ENCODE measurements at places on chromosomes 5 and 9.

- no peak for DNase-seq
Observed at GRCh38 chr5:136108180-136108611, 24.4 kb upstream of the SMAD5 start.

GRCh38 chr5:132261881-132262845, 4.7 kb downstream of the PDLIM4 start:
- DNase-seq, result no peak

DNA sequence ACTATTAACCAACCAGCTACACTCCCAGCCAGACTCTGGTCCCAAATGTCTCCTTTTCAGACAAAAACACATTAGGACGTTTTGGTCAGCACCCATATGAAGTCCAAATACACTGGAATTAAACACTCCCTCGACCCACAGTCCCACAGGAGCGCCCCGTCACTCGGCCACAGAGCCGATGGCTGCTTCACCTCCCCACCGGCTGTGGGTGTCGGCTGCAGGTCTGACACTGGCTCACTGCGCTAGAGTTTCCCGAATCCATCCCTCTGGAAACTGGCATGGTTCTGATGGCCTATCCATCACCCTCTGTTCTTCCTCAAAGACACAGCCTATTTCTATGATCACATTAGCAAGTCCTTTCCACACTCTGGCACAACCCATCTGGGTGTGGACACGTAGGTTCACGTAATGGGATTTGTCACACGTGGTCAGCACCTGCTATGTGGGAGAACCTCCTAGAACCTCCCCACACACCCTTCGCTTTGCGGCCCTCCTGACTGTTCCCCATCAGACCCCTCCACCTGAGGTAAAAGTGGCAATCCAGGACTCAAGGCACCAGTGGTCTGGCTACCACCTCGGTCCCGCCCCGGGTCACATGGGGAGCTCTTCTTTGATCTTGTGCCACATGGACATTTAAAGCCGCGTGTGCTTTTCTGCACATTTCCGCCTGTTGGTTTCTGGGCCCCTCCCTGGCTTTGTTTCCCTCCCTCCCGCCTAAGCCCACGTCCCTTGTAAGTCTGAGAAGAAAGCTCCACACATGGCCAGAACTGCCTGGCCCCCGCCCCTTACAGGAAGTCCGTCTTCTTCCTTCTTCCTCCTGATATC, 131.1 kb upstream of the PHYKPL start:
- DNase-seq, result no peak

- no peak for DNase-seq
Observed at GRCh38 chr9:6930827-6931226, 173.1 kb downstream of the KDM4C start.

- no peak for DNase-seq
Observed at GRCh38 chr5:54176066-54176830, 134.1 kb downstream of the ARL15 start.

- no peak for DNase-seq
Observed at GRCh38 chr9:70625078-70625477, 210.6 kb upstream of the KLF9 start.

- DNase-seq, result no peak
Observed at GRCh38 chr5:100421360-100421759, 113.8 kb upstream of the FAM174A start.

GRCh38 chr5:163190784-163191183, 246.6 kb upstream of the CCNG1 start:
- DNase-seq, result no peak

DNA sequence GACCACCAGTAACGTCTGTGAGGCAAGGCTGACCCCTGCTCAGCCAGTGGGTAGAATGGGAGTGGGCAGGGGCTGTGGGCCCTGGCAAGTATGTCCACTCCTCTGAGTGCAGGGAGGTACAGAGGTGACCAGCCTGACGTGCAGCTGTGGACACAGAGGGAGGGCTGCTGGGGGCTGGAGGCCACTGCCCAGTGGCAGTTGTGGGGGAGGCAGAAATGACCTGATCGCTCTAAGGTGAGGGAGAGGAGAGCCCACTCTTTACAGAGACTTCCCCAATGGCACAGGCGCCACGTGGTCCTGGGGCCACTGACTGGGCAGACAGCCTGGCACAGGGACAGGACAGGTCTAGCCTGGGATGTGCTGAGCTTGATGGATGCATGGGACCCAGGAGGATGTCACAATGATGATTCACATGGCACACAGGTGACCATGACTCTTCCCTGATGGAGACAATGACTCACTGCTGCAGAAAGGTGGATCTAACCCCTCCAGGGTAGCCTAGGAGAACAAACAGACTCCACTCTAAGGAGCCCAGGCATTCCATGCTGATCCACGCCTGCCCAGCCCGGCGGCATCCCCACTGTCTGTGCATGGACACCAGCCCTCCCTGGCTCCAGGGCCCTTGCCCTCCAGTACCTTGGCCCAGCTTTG, 7.7 kb downstream of the LPCAT1 start:
- DNase-seq, result peak; percentile 21

DNA sequence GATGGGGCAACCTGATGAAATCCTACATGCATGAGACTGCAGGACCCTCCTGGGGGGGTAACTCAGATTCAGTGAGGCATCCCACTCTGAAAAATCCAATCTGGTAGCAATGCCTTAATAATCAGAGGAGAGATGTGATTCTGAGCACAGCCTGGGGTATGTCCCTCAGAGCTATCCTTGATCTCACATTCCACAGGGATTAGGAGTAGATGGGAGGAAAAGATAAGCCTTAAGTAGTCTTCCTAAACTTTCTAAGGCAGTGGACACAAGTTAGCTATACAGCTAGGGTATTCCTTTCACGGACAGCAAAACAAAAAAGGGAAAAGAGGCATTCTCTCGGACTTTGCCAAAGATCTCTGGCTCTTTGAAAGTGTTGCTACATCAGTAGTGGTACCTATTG, 3.9 kb upstream of the SPATA9 start:
- DNase-seq, result no peak

GRCh38 chr9:93076101-93076791, 17.7 kb downstream of the SUSD3 start:
- no peak for DNase-seq

DNA sequence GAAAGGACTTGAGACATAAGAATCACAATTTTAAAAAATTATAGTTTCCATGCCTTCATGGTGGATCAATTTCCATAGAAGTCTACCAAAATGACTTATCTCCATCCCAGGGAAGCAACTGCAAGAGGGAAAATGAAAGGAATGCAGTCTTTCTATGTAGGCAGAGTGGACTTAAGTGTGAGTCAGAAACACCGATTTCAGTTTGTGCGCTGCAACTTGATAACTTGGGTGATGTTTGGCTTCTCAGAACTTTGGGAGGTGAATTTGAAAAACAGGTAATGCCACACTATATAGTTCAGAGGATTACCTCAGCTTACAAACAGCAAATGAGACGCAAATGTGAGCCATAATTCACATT, 708 bp upstream of the CSNK1G3 start:
- DNase-seq, result no peak

- DNase-seq, result no peak
Observed at GRCh38 chr5:95861221-95861863, 38.8 kb upstream of the GLRX start.

- no peak for DNase-seq
Observed at GRCh38 chr5:160268121-160268520, 38.8 kb downstream of the FABP6 start.

- DNase-seq, result no peak
Observed at GRCh38 chr9:98318834-98319478, 63.5 kb upstream of the TBC1D2 start.

DNA sequence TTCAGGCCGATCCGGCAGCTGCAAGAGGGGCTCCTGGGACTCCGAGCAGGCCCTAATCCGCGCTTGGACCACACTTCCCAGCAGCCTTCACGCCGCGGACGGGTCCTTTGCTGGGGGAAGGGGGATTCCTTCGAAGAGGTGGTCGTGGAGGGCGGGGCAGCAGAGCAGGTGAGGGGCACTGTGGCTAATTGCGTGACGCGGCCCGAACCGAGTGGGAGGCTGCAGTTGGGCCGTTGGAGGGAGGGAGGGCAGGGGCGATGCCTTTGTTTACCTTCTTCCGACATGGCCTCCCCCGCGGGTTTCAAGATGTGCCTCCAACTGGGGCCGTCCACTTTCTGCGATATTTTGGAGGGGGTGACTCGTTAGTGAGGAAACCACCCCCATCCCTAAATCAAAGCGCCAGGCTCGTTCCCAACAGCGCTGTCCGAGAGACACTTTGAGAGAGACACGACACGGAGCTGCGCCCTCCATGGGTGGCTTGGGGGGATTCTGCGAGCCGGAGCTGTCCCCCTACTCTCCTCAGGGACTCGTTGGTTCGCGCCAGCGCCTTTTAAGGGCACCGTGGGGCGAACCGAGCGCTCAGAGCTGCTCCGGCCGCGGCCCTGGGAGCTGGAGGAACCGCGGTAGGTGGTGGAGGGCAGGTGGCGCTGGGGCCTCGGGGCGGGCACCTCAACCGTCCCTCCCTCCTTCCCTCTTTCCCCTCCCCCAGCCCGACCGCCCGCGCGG, at the start of gene FAM53C:
Gene FAM53C (plus strand): TSS at position 582 of the 726 bp plus-strand sequence. CDS start 3,070 bp downstream, outside the sequence.
- DNase-seq, result peak; percentile 94

- no peak for DNase-seq
Observed at GRCh38 chr5:142316051-142316450, 8.8 kb downstream of the SPRY4 start.

DNA sequence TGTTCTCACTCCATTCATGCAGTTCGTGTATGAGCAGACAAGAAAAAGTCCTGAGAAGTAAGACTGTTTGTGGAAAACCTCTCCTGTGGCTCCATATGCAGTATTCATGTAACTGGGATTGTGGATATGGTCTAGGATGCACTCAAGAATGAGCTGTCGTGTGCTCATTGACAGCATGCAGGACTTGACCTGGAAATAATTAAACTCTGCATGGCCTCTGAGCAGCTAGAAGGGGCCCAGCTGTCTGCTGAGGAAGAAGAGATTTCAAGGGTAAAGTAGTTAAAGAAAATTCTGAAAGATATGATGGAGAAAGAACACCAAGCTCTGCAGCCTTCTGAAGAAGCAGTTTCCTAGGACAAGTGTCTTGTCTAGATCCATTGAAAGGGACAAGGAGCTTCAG, 89.4 kb downstream of the KCTD16 start:
- no peak for DNase-seq

DNA sequence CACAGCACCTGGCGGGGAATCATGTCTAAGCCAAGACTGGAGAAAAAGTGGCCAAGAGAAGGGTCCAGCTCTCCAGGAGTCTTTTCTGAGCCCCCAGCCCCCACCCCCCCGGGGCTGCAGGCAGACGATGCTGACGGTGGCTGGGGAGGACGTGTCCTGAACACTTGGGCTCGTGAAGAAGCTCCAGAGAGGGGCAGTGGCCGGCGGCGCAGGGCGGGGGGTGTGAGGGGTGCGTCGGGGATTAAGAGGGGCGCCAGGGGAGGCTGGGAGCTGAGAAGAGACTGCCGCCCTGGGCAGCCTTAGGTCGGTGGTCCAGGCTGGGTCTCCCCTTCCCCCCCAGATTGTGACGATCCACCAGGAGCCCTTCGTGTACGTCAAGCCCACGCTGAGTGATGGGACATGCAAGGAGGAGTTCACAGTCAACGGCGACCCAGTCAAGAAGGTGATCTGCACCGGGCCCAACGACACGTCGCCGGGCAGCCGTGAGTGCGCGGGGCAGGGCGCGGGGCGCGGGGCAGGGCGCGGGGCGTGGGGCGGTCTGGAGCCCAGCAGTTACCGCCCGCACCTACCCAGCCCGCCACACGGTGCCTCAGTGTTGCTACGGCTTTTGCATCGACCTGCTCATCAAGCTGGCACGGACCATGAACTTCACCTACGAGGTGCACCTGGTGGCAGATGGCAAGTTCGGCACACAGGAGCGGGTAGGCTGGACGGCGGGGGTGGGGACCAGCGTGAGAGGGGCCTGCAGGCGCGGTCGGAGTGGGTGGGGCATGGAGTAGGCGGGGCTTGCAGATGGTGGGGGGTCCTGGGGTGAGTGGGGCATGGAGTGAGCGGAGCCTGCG, 8.9 kb downstream of the LRRC26 start:
- no peak for DNase-seq

- no peak for DNase-seq
Observed at GRCh38 chr5:173298213-173298926, 29.8 kb downstream of the STC2 start.

DNA sequence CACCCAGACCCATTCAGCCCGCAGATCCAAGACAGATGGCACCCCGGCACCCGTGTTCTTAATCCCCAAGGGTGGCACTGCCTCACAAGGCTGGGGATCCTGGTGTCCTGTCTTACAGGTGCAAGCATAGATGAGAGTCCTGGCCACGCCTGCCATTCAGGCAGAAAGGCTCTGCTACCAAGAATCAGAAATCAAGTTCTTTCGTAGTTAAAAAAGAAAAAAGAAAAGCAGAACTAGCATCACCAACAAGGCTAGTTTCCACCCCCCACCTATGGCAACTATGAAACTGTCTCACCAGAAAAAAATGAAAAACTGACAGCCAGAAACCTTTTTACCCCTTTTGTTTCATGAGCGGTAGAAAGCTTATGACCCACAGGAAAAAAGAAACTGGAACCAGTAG, 170.4 kb downstream of the SYK start:
- no peak for DNase-seq

GRCh38 chr5:54669285-54669684, 151.7 kb downstream of the SNX18 start:
- DNase-seq, result no peak

GRCh38 chr5:122458278-122458872, 146.3 kb downstream of the SNCAIP start:
- no peak for DNase-seq

DNA sequence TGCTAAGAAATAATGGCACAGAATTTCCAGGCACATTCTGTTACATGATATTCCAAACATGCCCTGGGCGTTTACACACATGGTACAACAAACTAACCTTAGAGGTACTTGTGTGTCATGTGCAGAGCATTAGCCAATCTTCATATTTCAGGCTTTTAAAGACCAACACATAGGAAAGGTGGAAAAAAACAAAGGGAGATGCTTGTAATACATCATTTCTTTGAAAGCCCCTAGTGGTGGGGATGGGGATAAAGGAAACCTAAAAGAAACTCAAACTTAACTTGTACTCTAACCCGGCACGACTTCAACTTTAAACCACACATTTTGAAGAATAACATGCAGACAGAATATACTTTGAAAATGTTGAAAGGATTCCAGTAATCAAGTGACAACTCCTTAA, 133.6 kb downstream of the PTPRD start:
- DNase-seq, result no peak

- no peak for DNase-seq
Observed at GRCh38 chr5:428219-428618, 14.8 kb upstream of the EXOC3 start.

- no peak for DNase-seq
Observed at GRCh38 chr9:74643303-74643923, 146.3 kb downstream of the RORB start.
